Type B pancreatic cell (in vitro differentiated cells): ENCODE measurements at places on chromosomes 5 and 9. TPM values are rescaled to one million over a fixed set of nuclear protein-coding genes. Genes with fewer than 3 reads are reported as not detected.

GMCL2 gene
- total RNA-seq: not detected in 2 replicates

DNA sequence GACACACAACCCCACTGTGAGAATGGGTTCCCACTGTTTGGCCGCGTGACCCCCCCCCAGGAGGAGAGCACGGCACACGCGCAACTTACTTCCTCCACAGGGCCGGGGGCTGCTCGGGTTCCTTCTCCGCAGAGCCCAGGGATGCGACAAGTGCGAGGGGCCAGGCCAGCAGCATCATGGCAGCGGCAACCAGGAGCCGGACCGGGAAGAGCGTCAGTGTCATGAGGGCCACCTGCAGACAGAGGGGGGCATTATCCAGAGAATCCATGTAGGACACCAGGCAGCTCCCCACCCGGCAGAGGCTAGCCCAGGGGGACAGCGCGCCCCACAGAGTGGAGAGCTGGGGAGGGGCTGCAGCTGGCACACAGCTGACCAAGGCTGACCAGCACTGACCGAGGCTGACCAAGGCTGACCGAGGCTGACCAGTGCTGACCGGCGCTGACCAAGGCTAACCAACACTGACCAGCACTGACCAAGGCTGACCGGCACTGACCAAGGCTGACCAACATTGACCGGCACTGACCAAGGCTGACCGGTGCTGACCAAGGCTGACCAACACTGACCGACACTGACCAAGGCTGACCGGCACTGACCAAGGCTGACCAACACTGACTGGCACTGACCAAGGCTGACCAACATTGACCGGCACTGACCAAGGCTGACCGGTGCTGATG, 22.3 kb downstream of the LPCAT1 start:
- no peak overlapping the region for H3K4me3 ChIP-seq
- no peaks in the 10 kb centered on the region for H3K27me3 ChIP-seq

RETREG1 gene
- total RNA-seq: 11.6 and 18.8 TPM in 2 replicates

GRCh38 chr5:86757824-86758223, 140.1 kb downstream of the COX7C start:
- H3K27ac ChIP-seq: no peak overlapping the region
- no peaks in the 10 kb centered on the region for H3K36me3 ChIP-seq
- H3K27me3 ChIP-seq: no peaks in the 10 kb centered on the region
- no peaks in the 10 kb centered on the region for H3K4me1 ChIP-seq
- no peak overlapping the region for H3K4me3 ChIP-seq

C6 gene
- 1.2 and 2.3 TPM in 2 replicates for total RNA-seq

CARTPT gene
- 0.34 and 0.43 TPM in 2 replicates for total RNA-seq

TMEM215 gene
- total RNA-seq: 0.27 TPM in 1 of 2 replicates, not detected in the other

DNA sequence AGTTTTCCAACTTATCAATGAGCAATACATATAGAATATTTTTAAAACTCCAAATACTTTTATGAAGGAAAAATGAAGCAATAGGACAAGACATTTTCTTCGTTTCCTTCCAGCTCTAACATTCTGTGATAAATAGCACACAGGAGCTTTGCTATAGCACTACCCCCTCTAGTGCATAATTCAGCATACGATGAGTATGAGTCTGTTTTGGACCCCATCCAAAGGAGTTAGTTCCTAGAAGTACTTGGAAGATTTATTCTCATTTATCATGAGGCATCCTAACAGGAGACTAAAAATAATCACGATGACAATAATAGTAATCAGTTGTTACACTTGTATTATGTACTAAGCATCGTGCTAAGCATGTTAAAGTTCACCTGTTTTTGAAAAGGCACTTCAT, 1061.3 kb upstream of the DMAC1 start:
- H3K27me3 ChIP-seq: peaks cover 42% of the 10 kb centered on the region
- H3K4me1 ChIP-seq: peaks cover 23% of the 10 kb centered on the region
- H3K36me3 ChIP-seq: no peaks in the 10 kb centered on the region
- H3K4me3 ChIP-seq: no peak overlapping the region
- DNase-seq: no peak

- peaks cover 30% of the 10 kb centered on the region for H3K4me1 ChIP-seq
- H3K4me3 ChIP-seq: peak overlapping the region; percentile 4
- DNase-seq: no peak
Observed at GRCh38 chr9:87285183-87285850, 212.3 kb upstream of the DAPK1 start.

GRCh38 chr9:121261107-121261460, 6.9 kb upstream of the GSN start:
- H3K4me3 ChIP-seq: no peak overlapping the region
- H3K36me3 ChIP-seq: no peaks in the 10 kb centered on the region
- peaks cover 20% of the 10 kb centered on the region for H3K4me1 ChIP-seq
- peaks cover 18% of the 10 kb centered on the region for H3K27me3 ChIP-seq

C1QTNF2 gene
- 0.21 and 0.31 TPM in 2 replicates for total RNA-seq

GRCh38 chr9:211557-211956, 3.1 kb upstream of the DOCK8 start:
- H3K27ac ChIP-seq: no peak overlapping the region
- H3K27me3 ChIP-seq: peaks cover 22% of the 10 kb centered on the region
- H3K36me3 ChIP-seq: no peaks in the 10 kb centered on the region
- H3K4me1 ChIP-seq: no peaks in the 10 kb centered on the region
- no peak overlapping the region for H3K4me3 ChIP-seq

DNA sequence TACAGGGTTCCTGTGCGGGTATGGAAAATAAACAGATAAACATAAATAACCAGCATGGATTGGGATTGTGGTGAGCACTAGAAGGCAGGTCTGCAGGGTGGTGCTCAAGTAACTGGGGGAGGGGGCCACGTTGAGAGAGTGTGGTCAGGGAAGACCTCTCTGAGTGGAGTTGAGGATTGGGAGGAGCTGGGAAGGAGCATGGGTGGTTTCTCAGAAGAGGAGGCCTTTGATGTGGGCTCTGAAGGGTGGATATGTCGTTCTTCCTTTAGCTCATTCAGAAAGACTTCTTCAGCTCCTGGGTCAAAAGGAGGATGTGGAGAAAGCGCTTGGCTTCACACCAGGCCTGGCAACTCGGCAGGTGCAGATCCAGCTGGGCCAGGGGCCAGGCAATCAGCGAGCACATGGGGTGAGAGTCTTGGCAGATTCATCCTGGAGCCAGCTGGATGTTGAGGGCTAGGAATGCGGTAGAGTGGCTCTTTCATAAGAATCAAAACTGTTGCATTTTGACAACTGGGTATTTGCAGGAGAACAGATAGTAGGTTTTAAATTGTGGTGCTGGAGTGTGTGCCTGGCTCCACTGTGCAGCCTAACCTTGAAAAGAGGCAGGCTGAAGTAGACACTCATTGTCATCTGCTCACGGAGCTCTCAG, 71.7 kb downstream of the PCSK5 start:
- no peak overlapping the region for H3K27ac ChIP-seq
- no peaks in the 10 kb centered on the region for H3K27me3 ChIP-seq
- no peaks in the 10 kb centered on the region for H3K36me3 ChIP-seq
- peaks cover 12% of the 10 kb centered on the region for H3K4me1 ChIP-seq

DNA sequence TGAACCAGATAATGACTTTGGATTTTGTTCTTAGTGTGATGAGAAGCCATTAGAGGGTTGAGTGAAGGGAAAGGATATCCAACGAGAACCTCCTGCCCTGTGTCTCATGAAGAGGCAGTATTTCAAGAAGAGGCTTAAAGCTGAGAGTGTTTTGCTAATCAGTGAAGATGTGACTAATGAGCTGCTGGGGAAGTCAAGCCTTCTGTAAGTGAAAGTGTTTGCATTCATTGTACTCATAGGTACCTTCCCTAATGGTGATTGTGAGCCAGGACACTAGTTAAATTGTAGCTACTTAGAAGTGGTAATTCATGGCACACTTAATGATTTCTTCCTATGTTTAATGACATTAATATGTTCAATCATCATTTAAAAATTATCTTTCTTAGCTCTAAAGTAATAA, 23.7 kb downstream of the PIP5K1B start:
- H3K27ac ChIP-seq: no peak overlapping the region
- peaks cover 8% of the 10 kb centered on the region for H3K4me1 ChIP-seq
- no peaks in the 10 kb centered on the region for H3K27me3 ChIP-seq
- no peak overlapping the region for H3K4me3 ChIP-seq
- no peaks in the 10 kb centered on the region for H3K36me3 ChIP-seq
- DNase-seq: no peak

DNA sequence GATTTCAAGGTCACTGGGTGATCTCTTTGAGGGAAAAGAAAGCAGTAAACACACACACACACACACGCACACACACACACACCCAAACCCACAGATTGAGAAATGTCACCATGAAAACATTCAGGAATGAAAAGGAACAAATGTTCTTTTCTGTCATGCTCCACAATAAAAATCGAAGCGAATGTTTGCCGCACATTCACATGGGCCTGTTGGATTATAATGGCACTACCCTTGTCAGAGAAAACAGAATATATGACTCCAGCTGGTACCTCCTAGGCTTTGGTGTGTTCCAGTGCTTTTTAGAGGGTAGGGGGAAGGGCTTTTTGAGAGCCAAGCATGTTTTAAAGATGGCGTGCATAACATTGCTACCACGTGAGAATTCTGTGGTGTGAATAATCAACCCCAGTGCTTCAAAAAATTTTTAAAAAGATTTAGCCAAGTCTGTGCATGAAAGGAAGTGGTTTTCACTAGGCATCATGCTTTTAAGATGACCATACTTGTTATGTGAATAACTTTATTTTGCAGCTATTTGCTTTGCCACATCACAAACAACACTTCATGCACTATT, 120.8 kb upstream of the ZNF608 start:
- no peaks in the 10 kb centered on the region for H3K36me3 ChIP-seq
- peaks cover 43% of the 10 kb centered on the region for H3K4me1 ChIP-seq
- peak overlapping the region; percentile 29 for H3K4me3 ChIP-seq

DRD1 gene
- 0.17 and 0.87 TPM in 2 replicates for total RNA-seq

IFNK gene
- total RNA-seq: not detected in 2 replicates

DNA sequence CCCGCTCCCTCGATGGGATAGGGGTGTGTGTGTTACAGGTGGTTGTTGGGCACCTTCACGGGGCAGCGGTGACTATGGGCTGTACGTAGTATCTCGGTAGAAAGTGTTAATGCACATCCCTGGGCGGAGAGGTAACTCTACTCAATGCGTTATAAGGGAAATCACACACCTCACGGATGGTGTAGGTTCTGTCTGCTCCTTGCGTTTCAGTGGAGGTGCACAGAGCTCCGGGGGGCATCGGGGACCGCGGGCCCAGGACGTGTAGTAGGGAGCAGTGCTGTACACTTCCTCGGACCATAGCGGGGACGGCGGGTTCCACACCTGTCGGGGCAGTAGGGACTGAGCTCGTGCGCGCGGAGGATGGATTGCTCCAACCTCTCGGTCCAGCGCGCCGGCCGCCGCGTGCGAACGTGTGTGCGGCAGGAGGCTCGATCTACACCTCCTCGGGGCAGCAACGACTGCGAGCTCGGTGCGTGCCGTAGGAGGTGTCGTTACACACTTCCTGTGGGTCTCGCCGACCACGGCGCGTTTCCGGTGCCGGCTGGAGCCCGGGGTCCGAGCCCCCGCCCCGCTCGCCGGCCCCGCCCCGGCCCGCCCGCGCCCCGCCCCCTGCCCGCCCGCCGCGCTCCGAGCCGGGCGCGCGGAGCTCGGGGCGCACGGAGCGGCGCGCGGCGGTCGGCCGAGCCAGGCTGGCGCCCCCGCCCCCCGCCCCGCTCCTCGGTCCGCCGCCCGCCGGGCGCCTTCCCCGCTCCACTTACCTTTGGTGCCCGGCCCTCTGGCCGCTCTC, at the start of gene KIAA1958:
TSS of gene KIAA1958 (plus strand) at position 607 of the 787 bp plus-strand sequence. CDS start 87,254 bp downstream, outside the sequence.
- DNase-seq: peak; percentile 81
- H3K4me1 ChIP-seq: peaks cover 37% of the 10 kb centered on the region
- no peaks in the 10 kb centered on the region for H3K27me3 ChIP-seq
- H3K27ac ChIP-seq: peak within 1 kb of the TSS; percentile 95
- H3K36me3 ChIP-seq: peaks cover 6% of the 10 kb centered on the region

GRCh38 chr5:78808380-78808779, 159.8 kb upstream of the LHFPL2 start:
- no peak overlapping the region for H3K27ac ChIP-seq
- no peak overlapping the region for H3K4me3 ChIP-seq
- no peaks in the 10 kb centered on the region for H3K27me3 ChIP-seq
- H3K36me3 ChIP-seq: no peaks in the 10 kb centered on the region
- peaks cover 47% of the 10 kb centered on the region for H3K4me1 ChIP-seq
- DNase-seq: no peak
